ENCODE measurements at places on chromosomes 13 and 19.

- DNase-seq, result no peak
Measured at GRCh38 chr19:18537431-18537830, 5.9 kb downstream of the FKBP8 start.

- DNase-seq, result no peak
Measured at GRCh38 chr13:81597101-81597500, 1256.2 kb upstream of the SPRY2 start.

DNA sequence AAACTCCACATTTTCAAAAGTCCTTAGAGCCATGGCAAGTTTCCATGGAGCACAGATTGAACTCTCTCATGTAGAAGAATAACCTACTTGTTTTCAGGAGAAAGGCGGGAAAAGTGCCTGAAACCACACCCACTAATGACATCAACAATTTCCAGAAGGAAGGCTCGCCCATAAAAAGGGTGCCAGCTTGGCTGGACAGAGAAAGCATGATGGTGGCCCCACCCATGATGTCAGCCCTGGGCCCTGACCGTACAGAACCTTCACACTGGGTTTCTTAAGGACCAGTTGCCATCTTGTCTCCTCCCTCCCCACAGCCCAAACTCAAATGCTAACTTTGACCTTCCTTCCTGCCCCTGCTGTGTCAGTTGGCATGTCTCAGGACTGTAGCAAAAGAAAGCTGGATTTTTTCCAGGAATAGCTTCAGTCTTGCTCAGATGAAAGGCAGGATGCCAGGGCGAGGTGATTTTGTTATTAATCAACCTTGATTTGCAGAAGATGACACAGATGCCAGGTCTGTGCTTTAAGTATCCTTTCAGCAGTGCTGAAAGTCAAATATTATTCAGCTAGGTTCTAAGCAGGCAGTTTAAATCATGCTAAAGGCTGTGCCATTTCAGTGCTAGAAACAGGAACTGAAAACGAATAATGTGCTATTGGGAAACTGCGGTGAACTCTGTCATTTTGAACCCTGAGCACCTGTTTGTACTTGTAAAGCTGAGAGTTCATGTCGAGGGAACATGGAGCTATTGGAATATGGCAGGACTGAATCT lies 89.5 kb upstream of the RFC3 start:
- DNase-seq, result no peak

DNA sequence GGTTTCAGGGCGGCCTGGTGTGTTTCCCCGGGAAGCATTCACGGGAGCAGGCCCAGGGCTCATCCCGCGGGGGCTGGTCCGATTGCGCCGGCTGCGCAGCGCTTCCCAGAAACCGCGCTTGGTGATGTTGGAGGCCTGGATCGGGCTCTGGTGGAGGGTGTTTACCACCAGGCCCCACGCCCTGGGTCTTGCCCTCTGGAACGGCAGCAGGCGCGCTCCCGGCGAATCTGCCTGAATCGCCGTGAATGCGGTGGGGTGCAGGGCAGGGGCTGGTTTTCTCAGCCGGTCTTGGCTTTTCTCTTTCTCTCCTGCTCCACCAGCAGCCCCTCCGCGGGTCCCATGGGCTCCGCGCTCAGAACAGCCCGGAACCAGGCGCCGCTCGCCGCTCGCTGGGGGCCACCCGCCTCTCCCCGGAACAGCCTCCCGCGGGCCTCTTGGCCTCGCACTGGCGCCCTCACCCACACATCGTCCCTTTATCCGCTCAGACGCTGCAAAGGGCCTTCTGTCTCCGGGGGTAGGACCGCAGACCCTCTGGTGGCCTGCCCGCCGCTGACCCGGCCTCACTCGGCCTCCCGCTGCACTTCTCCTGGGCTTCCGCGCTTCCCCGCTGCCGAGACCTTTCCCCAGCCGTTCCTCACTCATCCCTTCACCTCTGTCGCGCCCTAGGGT lies 69.4 kb upstream of the GJB6 start:
- DNase-seq, result no peak

DNA sequence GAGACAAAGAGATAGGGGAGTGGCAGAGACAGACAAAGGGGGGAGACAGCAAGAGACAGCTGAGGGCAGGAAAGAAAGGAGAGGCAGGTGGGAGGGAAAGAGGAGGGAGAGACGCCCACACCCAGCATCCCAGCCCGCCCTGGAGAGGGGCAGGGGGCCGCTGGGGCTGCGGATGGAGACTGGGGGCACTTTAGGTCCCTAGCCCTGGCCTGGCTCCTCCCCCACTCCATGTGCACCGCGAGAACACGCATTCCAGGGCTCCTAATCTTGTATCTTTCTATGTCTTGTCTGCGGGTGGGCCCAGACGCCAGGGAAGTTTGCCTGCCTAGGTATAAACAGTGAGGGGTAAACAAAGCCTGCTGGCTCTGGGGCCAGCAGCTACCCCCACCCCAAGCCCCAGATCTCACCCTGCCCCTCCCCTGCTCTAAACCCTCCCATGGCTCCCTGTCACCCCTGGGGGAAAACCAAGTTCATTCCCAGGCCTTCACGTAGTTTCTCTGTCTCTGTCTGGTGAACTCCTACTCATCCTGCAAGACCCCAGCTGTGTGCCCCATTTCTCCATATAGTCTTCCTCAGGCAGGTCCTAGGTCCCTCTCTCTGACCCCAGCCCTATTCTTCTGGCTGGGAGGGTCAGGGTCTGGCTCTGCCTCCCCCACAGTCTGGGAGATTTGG lies 5.7 kb downstream of the TLE5 start:
- DNase-seq, result no peak

DNA sequence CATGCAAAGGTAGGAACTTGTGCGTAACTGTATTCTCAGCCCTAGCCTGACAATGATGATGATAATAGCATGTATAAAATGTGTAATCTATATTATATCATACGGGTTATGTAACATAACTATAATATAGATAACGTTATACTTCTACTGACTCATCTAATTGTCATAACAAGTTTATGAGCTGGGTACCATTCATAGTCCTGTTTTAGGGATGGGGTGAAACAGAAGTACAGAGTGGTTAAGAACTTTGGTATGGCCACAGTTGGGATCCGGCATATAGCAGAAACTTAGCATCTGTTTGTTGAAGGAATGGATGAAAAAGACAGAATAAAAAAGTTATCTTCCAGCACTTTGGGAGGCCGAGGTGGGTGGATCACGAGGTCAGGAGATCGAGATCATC lies 5.2 kb downstream of the CTU1 start:
- no peak for DNase-seq

DNA sequence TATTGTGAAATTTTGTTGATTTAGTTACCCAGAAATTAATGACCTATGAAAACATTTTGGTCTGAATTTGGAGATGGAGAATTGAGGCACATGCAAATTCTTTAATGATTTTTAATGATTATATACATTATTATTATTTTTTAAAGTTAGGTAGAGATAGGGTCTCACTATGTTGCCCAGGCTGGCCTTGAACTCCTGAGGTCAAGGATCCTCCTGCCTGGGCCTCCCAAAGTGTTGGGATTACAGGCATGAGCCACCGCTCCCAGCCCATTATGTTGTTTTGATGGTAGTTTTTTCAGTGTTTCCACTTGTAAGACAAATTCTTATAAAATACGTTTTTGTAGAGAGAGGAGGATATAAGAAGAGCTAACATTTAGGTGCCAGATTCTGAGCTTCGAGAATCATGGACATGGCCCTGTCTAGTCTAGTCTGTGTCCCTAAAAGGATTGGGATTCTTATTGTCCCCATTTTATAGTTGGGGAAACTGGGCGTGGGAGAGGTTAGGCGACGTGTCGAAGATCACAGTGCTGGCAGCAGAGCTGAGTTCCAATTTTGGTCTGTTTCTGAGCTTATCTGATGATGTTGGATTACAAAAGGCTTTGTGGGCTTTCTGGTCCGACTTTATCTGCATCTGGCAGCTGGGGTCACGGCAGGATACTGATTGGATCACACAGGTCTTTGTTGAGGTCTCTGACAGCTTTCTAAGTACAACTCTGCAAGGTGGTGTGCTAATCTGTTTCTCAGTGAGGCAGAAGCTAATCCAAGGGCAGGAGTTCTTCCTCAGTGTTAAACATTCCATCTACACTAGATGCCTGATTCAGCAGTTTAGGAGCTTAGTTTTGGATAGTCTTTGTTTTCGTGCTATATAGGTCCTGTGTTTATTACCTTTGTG lies 7.5 kb upstream of the WDR88 start:
- no peak for DNase-seq

DNA sequence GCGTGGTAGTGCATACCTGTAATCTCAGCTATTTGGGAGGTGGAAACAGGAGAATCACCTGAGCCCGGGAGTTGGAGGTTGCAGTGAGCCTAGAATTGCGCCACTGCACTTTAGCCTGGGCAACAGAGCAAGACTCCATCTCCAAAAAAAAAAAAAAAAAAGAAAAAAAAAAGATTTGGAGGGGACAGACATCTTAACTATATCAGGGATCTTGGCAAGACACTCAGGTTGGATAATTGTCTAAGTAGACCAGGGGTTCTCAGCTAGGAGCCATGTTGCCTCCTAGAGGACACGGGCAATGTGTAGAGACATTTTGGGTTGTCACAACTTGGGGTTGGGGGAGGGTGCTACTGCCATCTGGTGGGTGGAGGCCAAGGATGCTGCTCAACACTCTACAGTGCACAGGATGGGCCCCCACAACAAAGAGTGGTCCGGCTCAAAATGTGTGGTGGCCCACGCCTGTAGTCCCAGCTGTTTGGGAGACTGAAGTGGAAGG lies 1.9 kb upstream of the ZNF580 start:
- no peak for DNase-seq

DNA sequence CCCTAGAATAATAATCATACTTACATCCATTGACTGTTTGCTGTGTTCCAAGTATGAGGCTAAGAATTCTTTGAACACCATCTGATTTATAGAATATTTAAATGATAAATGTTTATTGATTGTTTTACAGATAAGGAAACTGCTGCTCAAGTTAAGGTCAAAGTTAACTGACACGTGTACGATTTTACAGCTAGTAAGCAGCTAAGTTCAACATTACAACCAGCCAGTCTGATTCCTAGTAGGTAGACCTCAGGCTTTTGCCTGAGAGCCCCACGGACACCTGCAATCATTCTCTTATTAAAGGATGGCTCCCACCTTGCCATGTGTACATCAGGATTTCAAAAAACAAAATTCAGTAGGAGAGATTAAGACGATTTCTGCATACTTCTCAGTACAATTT lies 141.9 kb downstream of the SPRY2 start:
- no peak for DNase-seq

DNA sequence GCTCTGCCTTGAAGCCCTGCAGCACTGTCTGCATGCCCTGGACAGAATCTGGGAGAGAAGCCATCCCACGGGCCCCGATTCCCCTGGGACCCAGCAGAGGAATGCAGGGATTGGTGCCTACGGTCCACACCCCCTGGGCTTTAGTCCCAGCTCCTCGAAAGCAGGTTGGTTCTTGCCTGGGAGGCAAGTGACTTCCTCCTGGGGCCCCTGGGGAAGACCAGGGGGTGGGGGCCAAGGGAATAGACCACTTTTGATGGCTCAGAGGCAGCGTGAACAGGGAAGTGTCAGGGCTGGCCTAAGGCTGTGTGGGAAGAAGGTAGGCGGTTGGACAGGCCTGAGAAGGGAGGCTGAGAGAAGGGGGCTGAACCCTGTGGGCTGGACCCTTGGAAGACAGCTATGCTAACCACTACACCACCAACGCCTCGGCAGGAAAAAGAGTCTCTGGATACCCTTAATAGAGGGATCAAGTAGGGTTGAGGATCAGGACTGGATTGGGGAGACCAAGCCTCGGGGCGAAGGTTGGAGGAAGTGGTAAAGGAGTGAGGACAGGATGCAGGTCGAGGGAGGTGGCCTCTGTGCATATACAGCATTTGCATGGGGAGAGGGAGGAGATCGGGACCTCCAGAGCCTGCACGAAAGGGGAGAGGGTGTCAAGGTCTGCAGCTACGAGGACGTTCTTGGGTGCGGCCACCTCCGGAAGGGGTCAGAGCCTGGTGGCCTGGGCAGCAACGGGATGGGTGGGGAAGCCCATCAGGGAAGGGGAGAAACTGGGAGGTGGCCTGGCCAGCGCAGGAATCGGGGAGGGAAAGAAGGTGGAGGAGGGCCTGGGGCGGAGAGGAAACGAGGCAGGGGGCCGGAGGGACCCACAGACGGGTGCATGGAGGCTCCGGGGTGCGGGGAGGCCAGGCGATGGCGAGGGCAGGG lies 709 bp downstream of the DPP9 start:
- no peak for DNase-seq

GRCh38 chr13:66915596-66916185 lies 314.4 kb downstream of the PCDH9 start:
- DNase-seq, result no peak

GRCh38 chr13:96925916-96926628 lies 68.2 kb downstream of the OXGR1 start:
- no peak for DNase-seq

Data from stimulated activated CD8-positive, alpha-beta memory T cell treated with anti-CD3 and anti-CD28 coated beads, Interleukin-4, amount 100 ng/mL, for 4 hours (primary cell).